ENCODE measurements at places on chromosomes 12 and 14.

DNA sequence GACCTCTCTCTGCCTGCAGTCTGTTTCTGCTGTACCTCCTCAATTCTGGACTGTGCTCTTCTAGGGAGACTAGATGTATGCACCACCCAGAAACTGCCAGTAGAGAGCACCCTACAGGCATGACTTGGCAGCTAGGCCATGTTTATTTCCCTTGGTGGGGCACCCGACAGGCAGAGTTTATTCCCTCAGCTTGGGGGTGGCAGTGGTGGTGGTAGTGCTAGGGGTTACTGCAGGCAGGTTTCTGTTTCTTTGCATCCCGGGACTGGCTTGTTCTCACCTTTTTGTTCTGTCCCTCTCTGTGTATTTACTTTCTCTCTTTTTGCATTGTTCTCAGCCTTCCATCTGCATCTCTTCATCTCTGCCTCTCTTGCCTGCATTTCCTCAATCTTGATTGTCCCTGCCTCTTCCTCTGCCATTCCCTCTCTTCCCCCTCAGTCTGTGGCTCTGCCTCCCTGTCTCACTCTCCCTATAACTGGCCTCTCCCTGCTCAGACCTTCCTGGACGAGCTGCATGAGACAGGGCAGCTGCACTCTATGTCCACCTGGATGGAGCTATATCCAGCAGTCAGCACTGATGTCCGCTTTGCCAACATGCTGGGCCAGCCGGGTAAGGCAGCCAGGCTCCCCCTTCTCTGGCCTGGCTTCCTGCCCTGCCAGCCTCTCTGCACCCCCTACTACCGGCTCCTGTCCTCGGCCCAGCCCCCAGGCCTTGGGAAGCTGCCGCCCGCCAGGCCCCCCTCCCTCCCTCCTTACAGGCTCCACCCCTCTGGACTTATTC lies 13.8 kb downstream of the PRPF40B start:
- DNase-seq = peak; percentile 8

DNA sequence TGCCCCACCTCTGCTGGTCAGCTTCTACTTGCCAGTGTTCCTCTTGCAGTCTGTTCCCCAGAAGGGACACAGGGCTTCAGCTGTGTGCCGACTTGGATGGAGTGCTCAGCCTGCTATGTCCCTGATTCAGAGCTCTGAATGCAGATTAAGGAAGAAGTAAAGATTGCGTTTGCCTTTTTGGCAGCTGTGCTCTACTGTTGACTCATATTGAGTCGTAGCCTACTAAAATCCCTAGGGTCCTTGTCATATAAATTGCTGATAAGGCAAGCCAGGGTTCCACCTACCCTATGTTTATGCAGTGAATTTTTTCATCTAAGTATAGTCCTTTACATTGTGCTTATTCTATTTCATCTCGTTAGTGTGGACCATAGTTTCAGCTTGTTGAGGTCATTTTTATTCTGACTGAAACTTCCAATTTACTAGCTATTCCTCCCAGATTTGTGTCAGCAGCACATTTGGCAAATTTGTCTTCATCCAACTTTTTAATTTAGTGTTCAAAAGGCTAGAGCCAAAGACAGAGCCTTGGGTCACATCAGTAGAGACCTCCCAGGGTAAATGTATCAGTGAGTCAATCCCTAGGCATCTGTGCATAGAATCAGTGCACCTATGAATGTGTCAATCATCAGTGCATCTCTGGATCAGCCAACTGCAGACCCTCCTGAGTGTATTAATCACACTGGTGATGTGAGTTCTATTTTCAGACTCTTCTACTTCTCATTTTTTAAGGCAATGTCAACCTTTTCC lies 31.9 kb downstream of the CACNA1C start:
- DNase-seq = peak; percentile 62

- no peak for DNase-seq
Measured at GRCh38 chr12:127147724-127148123, 1119.2 kb upstream of the TMEM132C start.

DNA sequence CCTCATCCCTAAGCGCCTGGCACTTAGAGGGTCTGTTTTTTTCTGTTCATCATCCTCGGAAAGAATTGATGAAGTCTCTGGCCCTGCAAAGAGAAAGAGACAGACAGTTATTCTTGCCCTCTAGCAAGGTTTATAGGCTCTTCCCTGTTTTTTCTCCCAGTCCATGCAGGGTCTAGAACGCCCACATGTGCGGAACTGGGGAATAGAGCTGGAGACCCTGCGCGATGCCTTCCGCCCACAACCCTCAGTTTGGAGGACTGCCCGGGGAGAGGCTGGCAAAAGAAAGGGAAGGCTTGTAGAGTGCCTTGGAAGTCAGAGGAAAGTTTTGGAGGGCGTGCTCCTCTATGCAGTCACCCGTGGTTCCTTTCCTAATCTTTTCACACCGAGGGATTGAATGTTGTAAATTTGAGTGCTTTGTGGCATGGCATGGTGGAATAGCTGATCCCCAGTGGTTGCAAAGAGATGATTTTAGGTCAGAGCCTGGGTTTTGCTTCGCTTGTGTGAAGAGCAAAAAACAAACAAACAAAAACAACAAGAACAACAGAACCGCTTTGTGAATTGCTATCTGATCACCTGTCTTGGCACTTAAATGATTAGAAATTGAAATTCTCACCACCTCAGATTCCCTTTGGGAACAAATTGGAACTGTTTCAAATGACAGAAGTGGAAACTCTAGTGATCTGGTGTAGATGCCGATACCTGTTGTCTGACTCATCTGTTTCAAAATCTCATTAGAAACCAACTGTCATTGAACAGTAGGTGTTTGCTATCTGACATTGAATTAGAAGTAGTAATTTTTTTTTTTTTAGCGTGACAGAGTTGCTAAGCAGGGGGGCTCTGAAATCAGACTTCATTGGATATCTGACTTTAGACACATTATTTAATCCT lies 947 bp downstream of the GAS2L3 start:
- no peak for DNase-seq

GRCh38 chr12:49776413-49776812 lies 35.1 kb downstream of the TMBIM6 start:
- peak; percentile 35 for DNase-seq

GRCh38 chr12:18313306-18313705 lies 52.0 kb downstream of the PIK3C2G start:
- no peak for DNase-seq

- no peak for DNase-seq
Measured at GRCh38 chr14:92004062-92004461, 35.8 kb downstream of the TRIP11 start.

GRCh38 chr12:121903202-121903601 lies 14.6 kb downstream of the PSMD9 start:
- DNase-seq = no peak

DNA sequence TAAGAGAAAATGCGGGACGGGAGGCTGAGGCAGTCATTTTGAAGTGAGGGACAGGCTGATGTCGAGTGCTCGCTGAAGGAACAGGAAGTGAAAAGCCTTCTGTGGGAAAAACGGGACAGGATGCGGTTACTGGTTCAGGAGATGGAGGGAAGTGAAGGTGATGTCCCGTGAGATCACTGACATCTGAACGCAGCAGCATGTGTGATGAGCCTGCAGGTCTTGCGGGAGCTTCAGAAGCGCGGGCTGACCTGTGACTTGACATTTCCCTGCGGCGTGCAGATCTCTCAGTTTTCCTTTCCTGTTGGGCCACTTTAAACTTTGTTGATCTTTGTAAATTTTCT lies 77.8 kb downstream of the DDX51 start:
- DNase-seq = no peak

GRCh38 chr14:65101631-65102440 lies 481 bp downstream of the MAX start:
- DNase-seq = no peak

GRCh38 chr14:20996521-20996920 lies 2.6 kb upstream of the SLC39A2 start:
- no peak for DNase-seq

GRCh38 chr14:59458486-59458885 lies 6.7 kb downstream of the GPR135 start:
- no peak for DNase-seq

DNA sequence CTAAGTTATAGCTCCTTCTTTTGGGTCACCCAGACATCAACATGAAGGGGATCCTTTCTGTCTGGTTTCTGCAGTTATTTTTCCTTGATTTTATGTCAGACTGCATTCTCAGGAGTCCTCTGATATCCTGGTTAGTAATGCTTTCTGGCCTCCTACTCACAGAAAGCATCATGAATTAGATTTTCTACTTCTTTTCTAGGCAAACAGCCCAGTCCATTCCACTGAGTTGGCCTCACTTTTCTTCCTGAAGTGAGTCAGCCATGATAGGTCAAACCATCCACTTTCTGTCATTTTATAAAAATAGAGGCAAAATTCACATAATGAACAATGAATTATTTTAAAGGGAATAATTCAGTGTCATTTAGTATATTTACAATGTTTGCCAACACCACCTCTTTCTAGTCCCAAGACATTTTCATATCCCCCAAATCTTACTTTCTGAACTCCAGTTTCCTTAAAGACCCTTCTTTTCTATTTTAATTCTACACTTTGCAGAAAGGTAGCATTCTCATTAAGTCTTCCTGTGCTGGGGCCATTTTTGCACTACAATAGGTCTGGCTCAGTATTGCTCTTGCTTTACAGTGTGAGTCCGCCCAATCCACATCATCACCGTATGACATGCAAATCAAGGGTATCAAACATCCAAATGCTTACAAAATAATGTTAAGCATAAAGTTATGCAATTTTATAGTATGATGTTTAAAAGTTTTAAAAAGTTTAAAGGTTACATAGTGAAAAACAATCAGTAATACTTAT lies 95.1 kb downstream of the UNC79 start:
- no peak for DNase-seq

- no peak for DNase-seq
Measured at GRCh38 chr12:110020956-110021355, 21.7 kb downstream of the ANKRD13A start.

- DNase-seq = no peak
Measured at GRCh38 chr12:119989361-119989730, 310 bp downstream of the BICDL1 start.

DNA sequence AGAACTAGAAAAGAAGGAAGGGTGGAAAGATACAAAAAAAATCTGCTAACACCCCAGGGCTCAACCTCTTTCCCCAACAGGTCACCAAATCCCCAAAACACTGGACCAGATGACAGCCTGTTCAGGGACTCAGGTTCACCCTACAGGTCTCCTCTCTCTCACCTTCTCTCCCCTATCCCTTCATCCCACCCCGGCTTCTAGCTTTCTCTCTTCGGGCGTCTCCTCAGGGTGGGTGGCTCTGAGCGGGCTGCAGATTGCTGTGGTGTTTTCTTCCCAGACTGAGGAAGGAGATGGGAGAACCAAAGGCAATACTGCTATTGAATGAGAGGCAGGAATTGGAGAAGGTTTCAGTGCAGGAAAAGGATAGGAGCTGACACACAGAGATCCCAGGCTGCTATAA lies 39.3 kb downstream of the ANO2 start:
- DNase-seq = no peak

GRCh38 chr14:51889851-51890250 lies 29.4 kb downstream of the GNG2 start:
- no peak for DNase-seq

GRCh38 chr12:79426121-79426520 lies 264.6 kb downstream of the PAWR start:
- DNase-seq = no peak

GRCh38 chr14:102417001-102417431 lies 54.3 kb downstream of the TECPR2 start:
- DNase-seq = no peak

DNA sequence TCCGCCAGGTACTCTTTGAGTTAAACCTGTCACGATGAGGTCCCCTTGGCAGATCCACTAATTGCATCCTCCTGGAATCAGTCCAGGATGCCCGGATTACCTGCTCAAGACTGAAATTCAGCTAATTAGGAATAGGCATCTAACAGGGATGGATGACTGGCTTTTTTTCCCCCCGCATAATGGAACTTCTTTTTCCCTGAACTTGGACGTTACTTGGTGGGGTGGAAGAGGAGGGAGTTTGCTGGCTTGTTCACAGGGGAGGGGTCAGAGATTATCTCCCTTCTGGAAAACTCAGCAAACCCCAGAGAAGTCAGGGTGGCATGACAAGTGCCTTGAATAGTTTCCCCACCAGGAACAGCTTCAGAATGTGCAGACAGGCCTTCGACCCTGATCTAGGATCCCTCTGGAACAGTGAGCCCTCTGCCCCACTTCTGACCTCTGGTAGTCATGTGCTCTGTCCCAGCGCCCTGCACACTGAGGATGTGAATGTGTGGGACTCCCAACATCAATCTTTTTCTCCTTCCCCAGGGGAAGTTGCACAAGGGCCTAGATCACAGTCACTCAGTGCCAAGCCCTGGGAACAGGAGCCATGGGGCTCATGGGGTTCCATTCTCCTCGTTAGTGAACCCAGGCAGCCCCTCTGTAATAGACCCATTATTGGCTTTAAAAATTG lies 142.5 kb downstream of the SMOC1 start:
- no peak for DNase-seq

DNA sequence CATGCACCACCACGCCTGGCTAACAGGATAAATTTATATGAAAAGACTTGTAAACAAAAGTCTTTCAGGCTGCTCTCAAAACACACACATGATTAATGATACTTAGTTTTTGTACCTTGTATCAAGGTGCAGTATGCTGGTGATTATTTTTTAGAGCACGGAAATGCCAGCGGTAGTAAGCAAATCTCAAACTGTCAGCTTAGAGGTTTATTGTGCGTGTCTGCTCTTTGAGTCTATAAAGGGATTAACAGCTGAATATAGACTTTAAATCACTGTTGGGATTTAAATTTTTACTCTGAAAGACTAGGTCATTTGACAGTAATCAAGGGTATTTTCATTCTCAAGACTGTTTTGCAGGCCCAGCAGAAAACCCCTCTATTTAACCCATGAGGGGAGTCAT lies 50.5 kb downstream of the PLEKHA5 start:
- no peak for DNase-seq

- DNase-seq = no peak
Measured at GRCh38 chr14:61616524-61617185, 78.7 kb upstream of the HIF1A start.

GRCh38 chr12:50220363-50220995 lies 53.3 kb upstream of the CERS5 start:
- DNase-seq = no peak

GRCh38 chr12:18261906-18262305 lies 588 bp downstream of the PIK3C2G start:
- no peak for DNase-seq

- no peak for DNase-seq
Measured at GRCh38 chr12:67925077-67925476, 64.2 kb upstream of the IFNG-AS1 start.

DNA sequence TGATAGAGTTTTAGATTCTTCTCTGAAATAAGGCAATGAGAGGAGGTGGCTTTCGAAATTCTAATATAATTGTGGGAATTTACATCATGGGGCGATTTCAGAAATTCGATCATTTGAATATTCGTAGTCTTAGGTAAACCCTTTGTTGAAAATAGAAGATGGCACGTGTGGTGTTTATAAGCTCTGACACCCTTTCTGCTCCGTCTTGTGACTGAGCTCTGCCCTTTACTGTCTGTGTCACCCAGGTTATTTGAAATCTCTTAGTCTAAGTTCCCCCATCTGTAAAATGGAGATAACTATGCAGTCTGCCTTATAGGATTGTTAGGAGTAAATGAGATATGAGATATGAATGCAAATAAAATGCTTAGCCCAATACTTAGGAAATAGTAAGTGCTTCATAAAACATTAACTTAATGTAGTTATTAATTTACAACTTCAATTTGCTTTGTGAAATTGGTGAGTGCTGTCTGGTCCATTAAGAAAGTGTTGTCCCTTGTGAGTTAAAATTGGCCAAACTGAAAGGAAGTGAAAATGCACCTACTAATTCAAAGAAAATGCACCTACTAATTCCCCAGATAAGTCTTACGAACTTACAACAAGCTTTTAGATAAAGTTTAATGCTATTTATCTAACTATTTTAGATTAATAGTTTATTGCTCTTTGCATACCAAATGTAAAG lies 1.5 kb downstream of the BMAL2 start:
- DNase-seq = no peak

Data from NCI-H446 treated with DMSO at 0.1 percent for 48 hours (cell line).